ENCODE measurements at places on chromosomes 13 and 19.

DNA sequence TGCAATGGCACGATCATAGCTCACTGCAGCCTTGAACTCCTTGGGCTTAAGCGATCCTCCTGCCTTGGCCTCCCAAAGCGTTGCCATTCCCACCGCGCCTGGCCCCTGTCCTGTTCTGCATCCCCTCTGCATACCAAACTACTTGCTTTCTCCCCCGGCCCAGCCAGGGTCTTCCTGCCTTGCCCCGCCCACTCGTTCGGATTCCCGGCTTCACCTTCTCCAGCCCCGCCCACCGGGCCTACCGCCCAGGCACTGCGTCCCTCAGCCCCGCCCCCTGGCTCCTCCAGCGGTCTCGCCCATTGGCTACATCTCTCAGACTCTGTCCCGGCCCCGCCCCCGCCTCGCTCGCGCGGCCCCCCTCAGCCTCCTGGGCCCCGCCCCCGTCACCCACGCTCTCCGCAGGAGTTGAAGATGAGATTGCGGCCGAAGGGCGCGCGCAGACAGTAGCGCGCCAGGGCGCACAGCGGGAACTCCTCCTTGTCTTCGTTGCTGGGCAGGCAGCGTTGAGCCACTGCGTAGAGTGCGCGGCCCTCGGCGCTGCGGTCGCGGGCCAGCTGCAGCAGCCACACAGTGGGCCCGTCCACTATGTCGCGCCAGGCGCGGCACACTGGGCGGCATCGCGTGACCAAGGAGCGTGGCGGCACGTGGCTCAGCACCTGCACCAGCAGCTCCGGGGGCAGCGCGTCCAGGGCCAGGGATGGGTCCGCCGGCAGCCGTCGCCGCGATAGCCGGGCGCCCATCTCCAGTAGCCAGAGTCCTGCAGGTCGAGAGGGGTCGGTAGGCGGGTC, 19.0 kb downstream of the MRPS12 start:
- no peak overlapping the region for H3K27ac ChIP-seq
- H3K27me3 ChIP-seq, result peaks cover 28% of the 10 kb centered on the region
- H3K4me3 ChIP-seq, result peak overlapping the region; percentile 40
- H3K36me3 ChIP-seq, result no peaks in the 10 kb centered on the region
- peak; percentile 89 for DNase-seq

- peaks cover 59% of the 10 kb centered on the region for H3K4me1 ChIP-seq
- H3K27ac ChIP-seq, result peak overlapping the region; percentile 67
- H3K36me3 ChIP-seq, result peaks cover 8% of the 10 kb centered on the region
- no peak for DNase-seq
- peaks cover 2% of the 10 kb centered on the region for H3K27me3 ChIP-seq
- no peak overlapping the region for H3K4me3 ChIP-seq
Measured at GRCh38 chr19:34989298-34989697, 10.8 kb upstream of the GRAMD1A start.

- H3K4me3 ChIP-seq, result no peak overlapping the region
- no peak overlapping the region for H3K27ac ChIP-seq
- peaks cover 18% of the 10 kb centered on the region for H3K27me3 ChIP-seq
- no peak for DNase-seq
- no peaks in the 10 kb centered on the region for H3K4me1 ChIP-seq
Measured at GRCh38 chr13:76953968-76954367, 5.7 kb downstream of the ACOD1 start.

GRCh38 chr19:47152632-47153031, 22.0 kb downstream of the SAE1 start:
- H3K4me3 ChIP-seq, result no peak overlapping the region
- no peak overlapping the region for H3K27ac ChIP-seq
- no peak for DNase-seq
- peaks cover 44% of the 10 kb centered on the region for H3K4me1 ChIP-seq
- H3K27me3 ChIP-seq, result no peaks in the 10 kb centered on the region
- H3K36me3 ChIP-seq, result peaks cover 66% of the 10 kb centered on the region

DNA sequence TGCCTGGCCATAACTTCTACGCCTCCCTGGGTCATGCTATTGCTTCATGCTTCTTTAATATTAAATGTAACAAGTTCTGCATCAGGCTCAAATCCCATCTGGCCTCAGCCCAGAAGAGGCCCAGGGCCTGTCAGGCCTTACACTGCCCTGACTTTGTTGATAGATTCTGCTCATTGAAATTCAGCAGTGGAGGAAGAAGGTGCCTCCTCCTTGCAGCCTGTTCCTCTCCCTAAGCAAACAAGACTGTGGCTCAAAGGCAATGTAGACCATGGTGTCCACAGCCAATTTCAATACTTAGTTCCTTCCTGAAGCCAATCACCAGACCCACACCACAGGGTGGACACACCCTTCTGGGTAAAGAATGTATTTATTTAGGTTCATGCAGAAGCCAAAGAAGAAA, 59.4 kb downstream of the LACC1 start:
- no peak for DNase-seq
- peaks cover 10% of the 10 kb centered on the region for H3K27me3 ChIP-seq
- no peaks in the 10 kb centered on the region for H3K36me3 ChIP-seq
- H3K4me3 ChIP-seq, result no peak overlapping the region
- no peaks in the 10 kb centered on the region for H3K4me1 ChIP-seq

GRCh38 chr13:26831336-26831908, 70.8 kb upstream of the GPR12 start:
- peaks cover 15% of the 10 kb centered on the region for H3K27me3 ChIP-seq
- no peak overlapping the region for H3K4me3 ChIP-seq
- DNase-seq, result no peak

DNA sequence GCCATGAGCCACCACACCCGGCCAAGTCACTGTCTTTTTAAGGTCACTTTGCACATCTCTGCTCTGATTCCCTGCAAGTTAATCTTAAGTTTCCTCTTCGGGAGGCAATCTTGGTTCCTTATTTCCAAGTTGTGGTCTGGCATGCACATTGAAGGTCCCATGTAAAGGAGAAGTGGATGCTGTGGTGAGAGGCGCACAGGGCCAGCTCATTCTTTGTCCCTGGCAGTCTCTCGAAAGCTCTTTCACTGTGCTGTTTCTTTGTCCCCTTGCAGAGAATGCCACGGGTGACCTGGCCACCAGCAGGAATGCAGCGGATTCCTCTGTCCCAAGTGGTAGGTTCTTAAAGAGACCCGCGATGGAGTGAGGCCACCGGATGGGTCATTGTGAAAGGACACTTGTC, 16.4 kb upstream of the C19orf33 start:
- no peak for DNase-seq
- H3K4me3 ChIP-seq, result no peak overlapping the region
- H3K4me1 ChIP-seq, result no peaks in the 10 kb centered on the region
- H3K27me3 ChIP-seq, result no peaks in the 10 kb centered on the region
- H3K27ac ChIP-seq, result no peak overlapping the region
- no peaks in the 10 kb centered on the region for H3K36me3 ChIP-seq

GRCh38 chr13:67134417-67135129, 95.6 kb downstream of the PCDH9 start:
- H3K27me3 ChIP-seq, result no peaks in the 10 kb centered on the region
- H3K4me3 ChIP-seq, result peak overlapping the region; percentile 56
- H3K36me3 ChIP-seq, result no peaks in the 10 kb centered on the region
- peaks cover 2% of the 10 kb centered on the region for H3K4me1 ChIP-seq

DNA sequence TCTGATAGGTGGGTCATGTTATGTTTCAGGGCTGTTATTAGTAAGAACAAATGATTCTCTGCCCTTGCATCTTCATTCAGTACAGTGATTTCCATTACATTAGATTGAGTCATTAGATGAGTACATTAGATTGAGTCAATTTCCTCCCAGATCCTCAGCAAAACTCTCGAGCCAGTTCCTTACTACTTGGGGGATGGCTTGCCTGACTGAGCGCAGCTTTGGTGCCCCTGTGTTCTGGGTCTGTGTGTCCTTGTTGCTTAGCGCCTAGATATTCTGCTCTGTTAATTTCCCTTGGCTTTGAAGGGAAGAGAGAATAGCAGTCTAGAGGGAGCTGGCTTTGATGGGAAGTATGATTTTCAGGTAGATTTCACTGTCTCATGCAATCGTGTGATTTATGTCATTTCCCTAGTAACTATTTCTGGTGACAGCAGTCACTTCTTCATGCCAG, 19.1 kb upstream of the SCEL start:
- no peak for DNase-seq
- H3K36me3 ChIP-seq, result no peaks in the 10 kb centered on the region
- peaks cover 20% of the 10 kb centered on the region for H3K4me1 ChIP-seq
- H3K4me3 ChIP-seq, result no peak overlapping the region
- peaks cover 1% of the 10 kb centered on the region for H3K27me3 ChIP-seq
- H3K27ac ChIP-seq, result peak overlapping the region; percentile 23

GRCh38 chr13:42836930-42837690, 55.7 kb downstream of the FAM216B start:
- H3K4me1 ChIP-seq, result peaks cover 9% of the 10 kb centered on the region
- peaks cover 7% of the 10 kb centered on the region for H3K27me3 ChIP-seq
- no peak overlapping the region for H3K27ac ChIP-seq
- H3K36me3 ChIP-seq, result no peaks in the 10 kb centered on the region

- H3K36me3 ChIP-seq, result peaks cover 61% of the 10 kb centered on the region
- H3K27ac ChIP-seq, result no peak overlapping the region
- DNase-seq, result no peak
- peaks cover 12% of the 10 kb centered on the region for H3K4me1 ChIP-seq
Measured at GRCh38 chr19:34767951-34768350, 5.1 kb downstream of the ZNF599 start.

- H3K27ac ChIP-seq, result no peak overlapping the region
- H3K36me3 ChIP-seq, result no peaks in the 10 kb centered on the region
- H3K27me3 ChIP-seq, result no peaks in the 10 kb centered on the region
- H3K4me1 ChIP-seq, result no peaks in the 10 kb centered on the region
- no peak overlapping the region for H3K4me3 ChIP-seq
Measured at GRCh38 chr13:112248406-112248760, 127.8 kb upstream of the SPACA7 start.

- peaks cover 36% of the 10 kb centered on the region for H3K27me3 ChIP-seq
- no peaks in the 10 kb centered on the region for H3K36me3 ChIP-seq
- DNase-seq, result no peak
- no peak overlapping the region for H3K27ac ChIP-seq
- peaks cover 6% of the 10 kb centered on the region for H3K4me1 ChIP-seq
- H3K4me3 ChIP-seq, result no peak overlapping the region
Measured at GRCh38 chr19:18894254-18895037, 1.5 kb downstream of the CERS1 start.

DNA sequence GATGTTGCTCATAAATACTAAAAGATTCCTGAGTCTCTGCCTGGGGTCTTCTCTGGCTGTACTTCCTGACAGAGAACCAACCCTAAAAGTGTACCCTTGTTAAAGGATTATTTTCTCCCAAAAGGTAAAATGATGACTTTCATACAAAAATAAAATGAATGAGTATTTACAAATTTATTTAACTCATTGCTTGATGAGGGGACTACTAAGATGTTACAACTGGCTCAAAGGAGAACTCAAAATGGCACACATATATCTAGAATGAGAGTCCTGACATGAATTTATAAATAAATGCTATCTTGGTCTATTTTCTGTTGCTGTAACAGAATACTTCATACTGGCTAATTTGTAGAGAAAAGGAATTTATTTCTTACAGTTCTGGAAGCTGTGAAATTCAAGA, 30.5 kb downstream of the STOML3 start:
- H3K4me3 ChIP-seq, result no peak overlapping the region
- no peaks in the 10 kb centered on the region for H3K36me3 ChIP-seq
- H3K27ac ChIP-seq, result no peak overlapping the region
- no peak for DNase-seq
- H3K27me3 ChIP-seq, result no peaks in the 10 kb centered on the region

GRCh38 chr13:50080911-50081678, 65.9 kb downstream of the KCNRG start:
- H3K36me3 ChIP-seq, result peaks cover 31% of the 10 kb centered on the region
- H3K4me1 ChIP-seq, result peaks cover 58% of the 10 kb centered on the region
- peak overlapping the region; percentile 99 for H3K27ac ChIP-seq
- DNase-seq, result peak; percentile 71
- H3K4me3 ChIP-seq, result peak overlapping the region; percentile 98
- H3K27me3 ChIP-seq, result peaks cover 18% of the 10 kb centered on the region

- no peaks in the 10 kb centered on the region for H3K36me3 ChIP-seq
- no peak overlapping the region for H3K27ac ChIP-seq
- no peak for DNase-seq
- no peak overlapping the region for H3K4me3 ChIP-seq
- no peaks in the 10 kb centered on the region for H3K27me3 ChIP-seq
- H3K4me1 ChIP-seq, result no peaks in the 10 kb centered on the region
Measured at GRCh38 chr19:31706131-31706530, 356.9 kb upstream of the TSHZ3 start.

DNA sequence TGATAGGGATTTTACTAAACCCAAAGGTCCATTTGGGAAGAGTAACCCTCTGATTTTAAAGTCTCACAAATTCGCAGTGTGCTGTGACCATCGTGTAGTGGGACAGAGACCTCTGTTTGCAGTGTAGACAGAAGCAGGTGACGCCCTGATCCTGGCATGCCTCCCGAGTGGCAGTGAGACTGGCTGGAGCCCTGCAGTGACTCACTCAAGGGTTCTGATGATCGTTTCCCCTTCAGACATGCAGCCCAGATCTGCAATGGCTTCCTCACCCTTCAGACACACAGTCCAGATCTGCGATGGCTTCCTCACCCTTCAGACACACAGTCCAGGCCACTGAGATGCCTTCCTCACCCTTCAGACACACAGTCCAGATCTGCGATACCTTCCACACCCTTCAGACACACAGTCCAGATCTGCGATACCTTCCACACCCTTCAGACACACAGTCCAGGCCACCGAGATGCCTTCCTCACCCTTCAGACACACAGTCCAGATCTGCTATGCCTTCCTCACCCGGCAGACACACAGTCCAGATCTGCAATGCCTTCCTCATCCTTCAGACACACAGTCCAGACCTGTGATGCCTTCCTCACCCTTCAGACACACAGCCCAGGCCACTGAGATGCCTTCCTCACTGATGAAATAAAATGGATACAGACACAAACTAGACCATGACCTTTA, 125.2 kb downstream of the ATP11A start:
- no peak overlapping the region for H3K4me3 ChIP-seq
- H3K36me3 ChIP-seq, result peaks cover 42% of the 10 kb centered on the region
- no peak overlapping the region for H3K27ac ChIP-seq
- H3K27me3 ChIP-seq, result no peaks in the 10 kb centered on the region

DNA sequence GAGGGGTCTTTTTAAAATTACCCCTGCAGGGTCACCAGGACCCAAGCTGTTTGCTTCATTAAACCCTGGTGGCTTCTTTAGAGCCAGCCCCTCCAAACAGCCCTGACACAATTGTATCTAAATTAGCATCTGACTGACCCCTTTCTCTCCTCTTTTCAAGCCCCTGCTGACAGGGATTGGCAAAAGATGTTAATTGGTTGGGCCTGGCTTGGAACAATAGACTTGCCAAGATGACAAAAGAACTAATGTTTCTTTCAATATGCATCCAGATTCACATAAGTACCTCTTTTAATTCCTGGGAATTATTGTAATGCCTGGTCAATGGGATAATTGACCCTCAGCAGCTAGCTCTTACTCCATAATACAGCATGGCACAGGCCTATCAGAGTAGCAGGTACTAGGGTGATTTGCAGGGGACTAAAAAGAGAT, 140.8 kb downstream of the SHISA2 start:
- no peak overlapping the region for H3K4me3 ChIP-seq
- no peaks in the 10 kb centered on the region for H3K27me3 ChIP-seq
- H3K27ac ChIP-seq, result no peak overlapping the region
- no peak for DNase-seq
- H3K36me3 ChIP-seq, result no peaks in the 10 kb centered on the region
- peaks cover 2% of the 10 kb centered on the region for H3K4me1 ChIP-seq

Measured in activated naive CD8-positive, alpha-beta T cell treated with anti-CD3 and anti-CD28 coated beads, Interleukin-2, amount 50 U/mL, for 24 hours (primary cell).